ENCODE measurements at places on chromosomes 12 and 14.

DNA sequence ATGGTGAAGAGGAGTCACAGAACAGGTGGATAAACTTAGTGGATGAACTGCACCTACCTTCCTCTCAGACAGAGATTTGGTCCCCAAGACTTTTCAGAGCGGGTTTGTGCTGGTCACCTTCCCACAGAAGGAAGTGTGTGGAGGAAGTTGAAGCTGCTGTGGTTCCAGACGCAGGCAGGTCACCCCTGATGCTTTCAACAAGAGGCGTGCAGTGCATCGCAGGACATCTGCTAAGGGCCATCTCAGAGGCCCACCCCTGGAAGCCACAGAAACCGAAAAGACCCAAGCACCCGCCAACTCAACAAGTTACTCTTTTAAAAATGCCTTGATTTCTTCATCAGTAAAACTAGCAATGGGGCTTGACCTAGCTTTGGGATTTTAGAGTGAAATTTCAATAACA, 1.0 kb upstream of the GPX2 start:
- no peak for DNase-seq

DNA sequence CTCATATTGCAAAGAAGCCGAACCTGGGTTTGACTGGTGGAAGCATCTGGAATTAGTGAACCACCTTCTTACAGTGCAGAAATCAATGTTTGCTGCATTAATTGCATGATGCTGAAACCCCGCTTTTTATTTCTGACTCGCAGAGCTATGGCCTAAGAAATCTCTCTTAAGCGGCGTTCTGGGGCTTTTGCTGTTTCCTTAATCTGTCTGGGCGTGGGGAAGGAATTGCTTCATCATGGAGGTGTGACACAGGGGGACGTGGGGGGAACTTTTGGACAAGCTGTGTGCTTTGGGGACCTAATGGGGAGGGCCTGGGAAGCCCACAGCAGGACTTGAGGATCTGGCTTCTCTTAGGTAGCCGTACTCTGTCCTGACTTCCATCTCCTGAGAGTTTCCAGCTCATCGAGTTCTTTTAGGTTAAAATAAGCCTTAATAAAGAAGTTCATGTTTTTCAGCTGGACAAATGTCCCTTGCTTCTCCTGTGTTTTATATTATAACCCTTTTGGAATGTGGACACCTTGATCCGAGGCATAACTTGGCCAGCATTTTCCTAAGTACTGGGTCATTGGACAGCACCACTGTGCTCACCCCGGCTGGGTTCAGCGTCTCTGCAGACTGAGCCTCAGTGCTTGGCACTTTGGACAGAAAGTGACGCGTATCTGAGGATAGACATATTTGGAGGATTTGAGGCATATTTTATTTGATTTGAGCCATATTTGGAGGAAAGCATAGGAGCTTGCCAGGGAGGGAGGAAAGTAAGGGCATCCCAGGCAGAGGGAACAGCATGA, 192.1 kb upstream of the MYL2 start:
- DNase-seq = no peak

DNA sequence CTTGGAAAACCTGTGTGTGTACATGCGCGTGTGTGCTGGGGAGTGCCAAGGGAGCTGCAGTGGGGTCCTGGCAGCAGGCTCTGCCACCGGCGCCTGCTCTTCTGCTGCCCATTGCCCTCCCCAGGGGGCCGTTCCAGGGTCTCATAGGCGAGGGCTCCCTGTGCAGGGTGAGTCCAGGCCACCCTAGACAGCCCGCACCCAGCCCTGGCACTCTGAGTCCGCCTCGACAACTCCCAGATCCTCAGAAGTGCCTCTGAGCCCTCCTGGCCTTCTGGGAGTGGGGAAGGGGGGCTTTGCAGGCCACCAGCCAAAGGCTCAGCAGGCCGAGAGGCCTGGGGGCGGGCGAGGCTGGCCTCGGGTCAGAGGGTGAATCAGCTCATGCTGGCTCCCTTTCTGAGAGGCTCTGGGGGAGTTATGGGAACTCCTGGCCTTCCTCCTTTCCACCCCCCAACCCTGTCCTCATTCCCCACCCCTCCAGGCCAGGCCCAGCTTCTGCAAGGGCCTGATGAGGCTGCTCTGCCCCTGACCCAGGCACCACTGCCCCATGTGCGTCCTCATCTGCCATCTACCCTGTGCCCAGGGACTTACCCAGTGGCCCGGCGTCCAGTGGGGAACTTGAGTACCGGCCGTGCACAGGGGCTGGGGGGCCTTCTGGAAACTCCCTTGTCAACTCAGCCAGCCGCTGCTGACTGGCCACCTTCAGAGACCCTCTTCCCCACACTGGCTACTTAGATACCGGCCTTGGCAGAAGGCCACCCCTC, 2.1 kb upstream of the TEDC1 start:
- DNase-seq = no peak

DNA sequence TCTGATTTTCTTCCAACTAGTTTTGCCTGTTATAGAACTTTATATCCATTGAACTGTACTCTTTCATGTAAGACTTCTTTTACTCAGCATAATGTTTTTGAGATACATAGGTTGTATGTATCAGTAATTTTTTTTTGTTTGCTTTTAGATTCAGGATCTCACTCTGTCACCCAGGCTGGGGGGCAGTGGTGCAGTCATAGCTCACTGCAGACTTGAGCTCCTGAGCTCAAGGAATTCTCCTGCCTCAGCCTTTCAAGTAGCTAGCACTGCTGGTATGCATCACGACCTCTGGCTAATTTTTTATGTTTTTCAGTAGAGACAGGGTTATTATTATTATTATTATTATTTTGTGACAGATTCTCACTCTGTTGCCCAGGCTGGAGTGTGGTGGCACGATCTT, 65.0 kb upstream of the DDHD1 start:
- no peak for DNase-seq

DNA sequence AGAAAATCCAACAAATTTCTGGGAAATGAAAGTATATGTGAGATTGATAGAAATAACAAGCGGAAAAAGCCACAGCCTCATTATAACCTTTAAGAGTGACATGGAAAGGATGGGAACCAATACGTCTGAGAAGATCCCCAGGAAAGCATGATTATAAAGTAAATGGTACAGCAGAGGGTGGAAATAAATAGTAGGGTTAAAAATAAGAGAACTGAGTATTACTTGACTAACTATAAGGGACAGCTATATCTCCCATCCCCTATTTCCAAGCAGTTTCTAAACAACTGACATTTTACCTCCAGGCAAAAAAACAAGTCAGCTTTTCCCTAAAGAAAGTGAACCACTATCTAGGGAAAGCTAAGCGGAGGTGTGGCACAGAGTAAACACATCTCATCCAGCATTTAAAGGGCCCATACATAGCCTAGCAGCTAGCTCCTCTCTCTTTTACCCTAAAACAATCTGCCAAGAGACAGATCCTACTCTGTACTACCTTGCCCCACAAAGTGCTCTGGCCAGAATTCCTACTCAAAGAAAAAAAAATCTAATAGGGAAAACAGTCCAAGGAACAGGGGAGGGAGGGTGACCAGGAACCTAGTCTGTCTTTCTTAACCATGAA, 11.2 kb downstream of the OSBPL8 start:
- no peak for DNase-seq

GRCh38 chr12:32466986-32467711, 67.8 kb downstream of the FGD4 start:
- DNase-seq = no peak

DNA sequence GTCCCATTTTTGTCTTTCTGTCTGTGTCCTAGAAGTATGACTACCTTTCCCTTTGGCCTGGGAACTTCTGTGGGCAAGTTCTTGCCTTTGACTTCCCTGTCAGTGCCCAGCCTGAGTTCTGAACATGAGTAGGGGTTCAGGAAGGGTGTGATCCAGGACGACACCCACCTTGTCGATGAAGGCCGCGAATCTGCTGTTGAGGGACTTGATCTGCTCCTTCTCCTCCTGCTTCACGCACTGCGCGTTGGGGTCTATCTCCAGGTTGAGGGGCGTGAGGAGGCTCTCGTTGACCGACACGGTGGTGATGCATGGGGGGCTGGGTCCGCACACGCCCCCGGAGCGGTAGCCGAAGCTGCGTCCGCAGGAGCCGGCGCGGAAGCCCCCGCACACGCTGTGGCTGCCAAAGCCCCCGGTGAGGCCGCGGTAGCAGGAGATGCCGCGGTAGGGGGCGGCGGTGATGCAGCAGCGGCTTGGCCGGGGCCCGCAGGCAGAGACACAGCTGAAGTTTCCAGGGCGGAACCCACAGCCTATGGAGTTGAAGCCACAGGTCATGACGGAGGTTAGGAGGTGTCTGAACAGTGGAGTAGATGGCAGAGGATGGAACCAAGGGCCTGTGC, at the start of gene KRT83:
KRT83 (minus strand) TSS at position 615 of the 617 bp plus-strand sequence; CDS start at position 552, 63 bp downstream.
- no peak for DNase-seq

DNA sequence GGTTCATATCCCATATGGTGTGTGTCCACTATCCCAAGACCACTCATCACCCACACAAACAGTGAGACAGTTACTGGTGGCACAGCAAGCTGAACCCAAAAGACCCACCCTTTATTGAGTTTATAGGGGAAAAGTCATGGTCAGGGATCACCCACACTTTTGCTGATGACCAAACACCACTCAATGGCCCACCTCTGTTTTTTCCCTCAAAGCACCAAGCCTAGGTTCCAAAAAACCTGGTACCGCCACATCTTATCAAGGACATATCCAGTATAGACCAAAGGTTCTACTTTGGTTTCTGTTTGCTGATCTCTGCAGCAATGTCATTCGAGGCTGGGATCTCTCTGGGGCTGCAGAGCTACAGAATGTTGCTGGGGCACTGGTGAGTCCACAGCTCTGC, 19.7 kb upstream of the OR6S1 start:
- DNase-seq = no peak

GRCh38 chr12:67681105-67681778, 32.7 kb downstream of the DYRK2 start:
- no peak for DNase-seq

GRCh38 chr12:84862186-84862585, 50.4 kb downstream of the SLC6A15 start:
- DNase-seq = no peak

DNA sequence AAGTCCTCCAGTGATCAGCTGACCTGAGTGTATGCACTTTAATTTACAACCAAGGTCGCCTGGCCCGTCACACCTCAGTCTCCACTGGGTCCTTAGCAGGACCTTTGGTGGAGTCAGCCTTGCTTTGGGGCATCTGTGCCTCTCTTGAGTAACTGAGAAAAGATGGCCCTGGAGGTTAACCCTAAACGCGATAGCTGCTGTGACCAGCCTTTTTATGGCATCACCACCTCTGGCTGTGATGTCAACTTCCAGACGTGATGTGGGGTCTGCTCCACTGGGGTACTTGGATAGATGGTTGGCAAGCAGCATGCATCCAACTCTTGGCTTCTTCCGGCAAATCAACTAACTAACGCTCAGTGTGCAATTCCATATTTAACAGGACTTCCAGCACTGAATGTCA, 122.8 kb upstream of the RTL1 start:
- peak; percentile 36 for DNase-seq

DNA sequence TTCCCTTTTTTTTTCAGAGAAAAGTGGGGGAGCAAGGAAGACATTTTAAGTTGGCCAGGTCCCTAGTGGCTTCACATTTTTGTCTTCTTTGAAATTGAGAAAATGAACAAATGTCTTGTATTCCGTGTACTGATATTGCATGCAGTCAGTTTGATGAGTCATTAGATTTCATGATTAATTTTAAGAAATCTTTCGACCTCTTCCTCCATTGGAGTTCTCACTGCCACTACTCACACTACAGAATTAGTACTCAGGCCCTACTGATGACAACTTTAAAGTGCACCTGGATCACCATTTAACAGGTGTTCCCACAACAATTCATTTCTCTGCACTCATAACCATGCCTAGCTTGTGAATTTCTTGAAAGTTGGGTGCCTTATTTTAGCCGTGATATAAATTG, 50.5 kb downstream of the SAMD4A start:
- DNase-seq = no peak

GRCh38 chr12:49609875-49610154, 4.4 kb upstream of the FAM186B start:
- no peak for DNase-seq

DNA sequence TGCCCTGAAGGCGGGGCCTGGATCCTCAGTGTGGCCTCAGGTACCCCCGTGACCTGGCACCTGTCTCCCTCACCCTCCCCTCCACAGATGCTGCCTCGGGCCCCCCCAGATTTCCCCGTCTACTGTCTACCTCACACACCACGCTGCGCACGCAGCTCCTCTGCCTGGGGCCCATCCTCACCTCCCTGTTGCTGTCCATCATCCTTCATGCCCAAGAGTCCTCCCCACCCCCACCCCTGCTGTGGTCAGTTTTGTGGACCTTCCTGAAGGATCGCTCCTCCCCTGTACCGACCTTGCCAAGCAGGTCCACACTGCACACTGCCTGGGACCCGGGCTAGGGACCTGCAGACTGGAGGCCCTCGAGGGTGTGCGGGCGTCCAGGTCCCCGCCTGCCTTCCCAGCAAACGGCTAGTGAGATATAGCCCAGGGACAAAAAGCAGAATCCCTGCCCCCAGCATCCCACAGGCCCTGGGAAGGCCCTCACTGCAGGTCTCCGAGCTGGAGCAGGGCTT, 197.4 kb upstream of the DIO3 start:
- no peak for DNase-seq

DNA sequence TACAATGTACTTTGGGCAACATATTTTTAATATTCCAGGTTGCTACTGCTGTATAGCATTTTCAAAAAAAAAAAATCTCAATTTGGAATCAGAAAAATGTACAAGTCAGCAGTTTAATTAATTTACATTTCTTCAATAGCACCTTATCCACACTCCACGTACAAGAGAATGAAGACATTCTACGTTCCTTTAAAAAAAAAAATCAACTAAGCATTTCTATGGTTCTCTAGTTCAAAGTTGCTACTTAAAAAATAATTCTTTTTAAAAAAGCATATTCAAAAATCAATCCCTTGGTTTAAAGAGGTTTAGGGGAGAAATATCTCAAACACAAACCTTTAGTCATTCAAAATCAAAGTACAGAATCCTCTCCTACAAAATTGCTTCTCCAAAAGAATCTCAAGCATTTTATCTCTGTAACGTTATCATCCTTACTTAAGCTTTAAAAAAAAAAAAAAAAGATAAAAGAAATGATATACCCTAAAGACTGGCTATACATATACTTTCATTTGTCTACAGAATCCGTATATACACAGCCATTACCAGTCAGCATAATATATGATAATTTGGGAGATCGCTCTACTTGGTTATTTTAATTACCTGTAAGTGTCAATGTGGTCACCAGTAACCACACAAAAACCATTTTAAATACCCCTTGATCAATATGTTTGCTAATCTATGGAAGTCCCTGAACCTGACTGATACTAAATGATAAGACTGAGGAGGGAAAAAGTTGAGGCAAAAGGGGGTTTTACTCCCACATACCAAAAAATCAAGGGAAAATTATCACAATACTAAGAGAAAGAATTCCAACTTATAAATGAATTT, 2.7 kb downstream of the MED13L start:
- no peak for DNase-seq

GRCh38 chr12:43540470-43540869, 11.5 kb downstream of the ADAMTS20 start:
- no peak for DNase-seq

- peak; percentile 51 for DNase-seq
These were observed 54.2 kb downstream of the LGMN start for GRCh38 chr14:92693998-92694795.

Data from upper lobe of right lung (tissue), 1 donor.